ENCODE measurements at places on chromosomes 13 and 19. TPM values are rescaled to one million over a fixed set of nuclear protein-coding genes. Genes with fewer than 3 reads are reported as not detected.

GRCh38 chr19:49430678-49431329 is 5.6 kb downstream of the GFY start:
- no peak overlapping the region for H3K4me3 ChIP-seq
- no peaks in the 10 kb centered on the region for H3K36me3 ChIP-seq
- no peak overlapping the region for H3K27ac ChIP-seq
- DNase-seq, result no peak

The PRX gene
- 4.0 TPM for total RNA-seq

- no peak overlapping the region for H3K4me3 ChIP-seq
- no peaks in the 10 kb centered on the region for H3K4me1 ChIP-seq
- no peaks in the 10 kb centered on the region for H3K36me3 ChIP-seq
Observed at GRCh38 chr13:108225440-108225839, 7.2 kb downstream of the ABHD13 start.

The ZNF440 gene
- 16.9 TPM for total RNA-seq

DNA sequence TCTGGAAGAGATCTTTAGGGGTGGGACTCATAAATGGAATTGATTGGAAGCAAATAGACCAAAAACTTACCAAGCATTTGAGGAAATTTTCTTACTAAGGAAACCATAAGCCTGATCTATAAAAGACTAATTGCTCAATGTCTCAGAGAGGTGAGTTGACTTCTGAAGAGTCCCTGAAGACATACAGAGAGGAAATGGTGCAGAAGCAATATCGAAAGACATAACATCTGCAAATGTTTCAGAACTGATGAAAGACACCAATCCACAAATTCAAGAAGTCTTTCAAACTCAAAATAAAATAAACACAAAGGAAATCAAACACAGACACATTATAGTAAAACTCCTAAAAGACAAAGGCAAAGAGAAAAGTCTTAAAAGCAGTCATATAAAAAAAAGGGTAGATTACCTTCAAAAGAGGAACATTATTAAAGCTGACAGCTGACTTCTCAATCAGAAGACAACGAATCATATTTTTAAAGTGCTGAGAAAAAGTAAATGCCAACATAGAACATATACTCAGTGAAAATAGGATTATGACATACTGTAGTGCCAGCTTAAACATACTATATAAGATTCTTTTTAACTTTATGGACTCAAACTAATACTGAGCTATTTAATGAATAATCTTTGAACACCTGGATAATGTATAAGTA is 45.4 kb upstream of the CALM3 start:
- no peak overlapping the region for H3K27ac ChIP-seq
- no peaks in the 10 kb centered on the region for H3K27me3 ChIP-seq
- no peak overlapping the region for H3K4me3 ChIP-seq
- H3K4me1 ChIP-seq, result no peaks in the 10 kb centered on the region
- no peaks in the 10 kb centered on the region for H3K36me3 ChIP-seq
- DNase-seq, result no peak

The SRRM5 gene
- total RNA-seq, result 0.12 TPM

GRCh38 chr13:93814658-93815057 is 588.1 kb downstream of the GPC6 start:
- no peak for DNase-seq
- H3K27ac ChIP-seq, result no peak overlapping the region
- H3K4me3 ChIP-seq, result no peak overlapping the region
- no peaks in the 10 kb centered on the region for H3K36me3 ChIP-seq

GRCh38 chr19:43470288-43470687 is 4.9 kb upstream of the LYPD3 start:
- DNase-seq, result no peak
- no peak overlapping the region for H3K4me3 ChIP-seq
- peaks cover 3% of the 10 kb centered on the region for H3K4me1 ChIP-seq
- H3K27ac ChIP-seq, result no peak overlapping the region

DNA sequence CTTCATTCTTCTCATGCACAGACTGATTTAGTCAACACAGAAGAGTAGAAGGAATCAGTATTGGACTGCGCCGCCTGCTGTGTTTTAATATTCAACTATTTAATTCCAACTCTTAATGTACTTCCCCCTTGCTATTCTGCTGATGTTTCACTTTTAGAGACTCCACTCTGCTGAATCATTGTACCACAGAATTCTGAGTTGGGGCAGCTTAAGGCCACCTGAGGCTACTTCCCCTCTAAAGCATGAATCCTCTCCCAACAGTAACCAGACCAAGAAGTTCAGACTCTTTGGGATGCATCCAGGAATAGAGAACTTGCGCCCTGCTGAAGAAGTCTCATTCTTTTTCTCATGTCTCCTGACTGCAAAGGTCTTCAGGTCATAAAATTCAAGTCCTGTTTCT is 708.8 kb downstream of the UQCRFS1 start:
- H3K36me3 ChIP-seq, result no peaks in the 10 kb centered on the region
- H3K4me1 ChIP-seq, result no peaks in the 10 kb centered on the region
- no peak overlapping the region for H3K27ac ChIP-seq
- H3K4me3 ChIP-seq, result no peak overlapping the region

The CGB2 gene
- not detected for total RNA-seq

DNA sequence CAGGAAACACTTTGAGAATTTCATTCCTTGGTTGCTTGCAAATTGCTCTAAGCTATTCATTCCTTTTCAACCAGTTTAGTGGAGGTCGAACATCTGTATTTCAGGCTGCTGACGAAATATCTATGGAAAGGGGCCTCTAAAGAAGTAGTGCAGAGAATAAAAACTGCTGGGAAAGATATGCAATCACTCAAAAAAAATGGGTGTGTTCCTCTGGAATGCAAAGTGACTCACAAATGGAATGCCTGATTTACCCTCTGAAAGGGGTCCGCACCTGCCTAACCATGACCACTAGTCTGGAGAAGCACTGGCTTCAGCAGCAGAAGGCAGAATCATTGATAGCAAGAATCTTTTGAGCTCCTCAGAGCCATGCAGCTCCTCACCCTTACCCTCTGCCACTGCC is 129.4 kb downstream of the PCDH9 start:
- DNase-seq, result peak; percentile 65
- no peak overlapping the region for H3K4me3 ChIP-seq
- peaks cover 17% of the 10 kb centered on the region for H3K4me1 ChIP-seq
- no peaks in the 10 kb centered on the region for H3K36me3 ChIP-seq
- H3K27me3 ChIP-seq, result no peaks in the 10 kb centered on the region

DNA sequence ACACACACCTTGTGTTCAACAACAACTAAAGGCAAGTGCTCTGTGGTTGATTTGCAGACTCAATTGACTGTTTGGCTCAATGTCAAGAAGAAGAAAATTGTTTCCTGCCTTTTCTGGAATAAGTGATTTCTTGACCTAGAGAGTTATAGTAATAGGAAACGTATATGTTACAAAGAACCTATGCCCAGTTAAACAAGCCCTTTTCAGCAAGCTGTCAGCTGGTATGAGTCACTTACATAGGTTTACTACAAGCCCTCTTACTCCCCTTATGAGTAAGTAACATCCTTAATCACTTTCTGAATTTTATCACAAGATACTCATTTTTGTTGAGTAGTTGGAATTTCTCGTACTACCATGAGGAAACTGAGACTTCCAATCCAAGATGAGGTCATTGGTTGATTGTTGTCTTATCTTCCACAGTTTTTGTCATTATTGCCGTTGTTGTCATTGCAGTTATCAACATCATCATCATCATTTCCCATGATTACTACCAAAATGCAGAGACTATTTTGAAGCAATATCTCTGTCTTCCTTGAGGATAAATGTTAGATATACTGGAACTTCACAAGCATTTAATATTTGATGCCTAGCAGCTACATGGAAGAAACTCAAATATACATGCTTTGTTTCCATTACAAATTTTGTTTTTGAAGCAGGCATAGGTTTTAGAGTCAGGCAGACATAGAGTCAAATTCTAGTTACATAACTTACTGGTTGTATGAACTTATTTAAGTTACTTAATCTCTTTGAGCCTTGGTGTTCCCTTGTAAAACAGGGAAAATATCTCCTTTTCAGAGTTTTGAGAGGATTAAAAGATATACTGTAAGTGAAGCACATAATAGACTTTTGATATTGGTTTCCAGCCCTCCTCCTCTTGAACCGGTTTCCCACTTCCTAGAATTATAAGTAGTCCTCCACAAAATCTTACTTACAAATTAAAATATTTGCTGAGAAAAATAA is 106.0 kb downstream of the RAP2A start:
- H3K4me3 ChIP-seq, result no peak overlapping the region
- H3K36me3 ChIP-seq, result no peaks in the 10 kb centered on the region
- H3K27ac ChIP-seq, result no peak overlapping the region
- H3K27me3 ChIP-seq, result no peaks in the 10 kb centered on the region
- H3K4me1 ChIP-seq, result no peaks in the 10 kb centered on the region

The CEACAM20 gene
- total RNA-seq, result not detected

The METTL21C gene
- total RNA-seq, result not detected

GRCh38 chr13:98819382-98820010 is 67.0 kb upstream of the SLC15A1 start:
- H3K27me3 ChIP-seq, result no peaks in the 10 kb centered on the region
- H3K27ac ChIP-seq, result no peak overlapping the region
- DNase-seq, result no peak
- no peaks in the 10 kb centered on the region for H3K4me1 ChIP-seq
- peaks cover 68% of the 10 kb centered on the region for H3K36me3 ChIP-seq
- no peak overlapping the region for H3K4me3 ChIP-seq

DNA sequence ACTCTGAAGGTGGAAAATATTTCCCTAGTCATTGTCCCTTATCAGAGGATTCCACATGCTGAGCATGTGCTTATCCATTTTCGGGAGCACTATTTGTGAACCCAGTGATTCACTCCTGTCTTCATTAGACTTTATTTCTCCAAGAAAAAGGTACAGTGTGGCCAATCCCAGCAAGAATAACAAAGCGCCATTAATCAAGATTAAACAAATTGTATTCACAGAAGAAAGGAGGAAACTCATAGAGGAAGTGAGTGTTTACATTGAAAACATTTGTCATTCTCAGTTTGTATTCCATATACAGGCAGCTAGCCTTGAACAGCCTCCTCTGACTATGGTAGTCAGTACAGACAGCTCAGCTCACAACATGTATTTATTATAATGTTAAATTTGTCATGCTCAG is 1669.9 kb upstream of the SPRY2 start:
- H3K36me3 ChIP-seq, result no peaks in the 10 kb centered on the region
- no peak for DNase-seq
- H3K27ac ChIP-seq, result no peak overlapping the region
- H3K4me3 ChIP-seq, result no peak overlapping the region
- peaks cover 9% of the 10 kb centered on the region for H3K4me1 ChIP-seq

The MPND gene
- total RNA-seq, result 3.8 TPM

- no peak overlapping the region for H3K4me3 ChIP-seq
- no peaks in the 10 kb centered on the region for H3K36me3 ChIP-seq
- no peak overlapping the region for H3K27ac ChIP-seq
Observed at GRCh38 chr13:34672631-34673030, 269.4 kb upstream of the NBEA start.

GRCh38 chr13:51331354-51331861 is 8.1 kb upstream of the SERPINE3 start:
- no peaks in the 10 kb centered on the region for H3K27me3 ChIP-seq
- H3K4me3 ChIP-seq, result no peak overlapping the region
- H3K4me1 ChIP-seq, result 0 out of 2 replicates have a peak, but pooled peaks cover 8% of the 10 kb centered on the region
- no peaks in the 10 kb centered on the region for H3K36me3 ChIP-seq

DNA sequence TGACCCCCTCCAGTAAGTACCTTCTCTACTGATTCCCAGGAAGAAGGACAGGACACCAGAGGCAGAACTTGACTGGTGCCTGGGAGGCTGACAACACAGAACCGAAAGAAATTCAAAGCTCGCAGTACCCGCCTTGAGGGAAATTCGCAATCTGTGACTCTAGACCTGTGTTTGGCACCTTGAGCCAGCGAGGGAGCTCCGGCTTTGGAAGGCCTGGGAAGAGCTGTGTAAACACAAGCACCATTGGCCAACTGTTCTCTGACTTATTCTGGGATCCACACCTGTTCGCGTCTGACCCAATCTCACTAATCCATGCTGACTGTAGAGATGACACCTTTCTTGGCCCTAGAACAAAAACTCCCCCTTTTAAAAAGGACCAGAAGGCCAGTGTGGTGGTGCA is 50.7 kb downstream of the CEBPG start:
- no peak overlapping the region for H3K27ac ChIP-seq
- no peaks in the 10 kb centered on the region for H3K27me3 ChIP-seq
- no peak overlapping the region for H3K4me3 ChIP-seq

DNA sequence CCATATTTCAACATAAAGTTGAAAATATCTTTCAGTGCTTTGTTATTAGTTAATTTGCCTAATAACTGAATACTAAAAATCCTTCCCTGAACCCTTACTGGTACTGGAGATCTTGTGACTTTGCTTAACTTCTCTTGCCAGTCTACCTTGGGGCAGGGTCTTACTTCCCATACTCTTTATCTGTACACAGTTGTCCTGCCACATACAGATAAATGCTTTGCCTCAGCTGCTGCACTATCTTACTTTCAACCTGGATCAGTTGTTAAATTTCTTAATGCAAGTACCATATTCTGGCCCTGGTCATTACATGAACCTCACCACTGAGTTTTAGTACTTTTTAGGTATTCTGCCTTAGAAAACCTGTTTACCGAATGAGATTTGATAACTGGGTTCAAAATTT is 107.6 kb downstream of the PIBF1 start:
- H3K27me3 ChIP-seq, result no peaks in the 10 kb centered on the region
- no peak overlapping the region for H3K27ac ChIP-seq
- no peaks in the 10 kb centered on the region for H3K4me1 ChIP-seq
- no peak for DNase-seq

The TSSK6 gene
- total RNA-seq, result 1.8 TPM

GRCh38 chr19:2251106-2252054 is 2.3 kb downstream of the AMH start:
- no peak overlapping the region for H3K27ac ChIP-seq
- no peak for DNase-seq
- H3K36me3 ChIP-seq, result peaks cover 47% of the 10 kb centered on the region
- no peak overlapping the region for H3K4me3 ChIP-seq
- H3K27me3 ChIP-seq, result no peaks in the 10 kb centered on the region

The KLK4 gene
- 0.48 TPM for total RNA-seq

The HCN2 gene
- total RNA-seq, result 0.30 TPM

DNA sequence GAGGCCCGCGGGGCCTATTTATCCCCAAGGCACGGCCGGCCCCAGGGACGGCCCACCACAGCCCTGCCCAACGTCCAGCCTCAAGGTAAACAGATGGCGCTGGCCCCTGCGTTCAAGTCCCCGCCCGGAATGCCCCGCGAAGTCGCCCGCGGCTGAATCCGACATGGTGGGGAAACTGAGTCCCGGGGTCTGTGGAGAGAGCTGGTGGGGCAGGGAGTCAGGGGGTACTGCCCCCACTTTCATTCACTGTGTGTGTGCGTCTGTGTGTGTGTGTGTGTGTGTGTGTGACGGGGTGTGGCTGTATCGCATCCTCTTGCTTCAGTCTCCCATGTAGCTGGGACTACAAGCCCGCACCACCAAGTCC is 192 bp upstream of the COMP start:
- H3K36me3 ChIP-seq, result no peaks in the 10 kb centered on the region
- DNase-seq, result no peak
- no peak overlapping the region for H3K4me3 ChIP-seq
- no peak overlapping the region for H3K27ac ChIP-seq
- H3K4me1 ChIP-seq, result no peaks in the 10 kb centered on the region

The NPAS1 gene
- not detected for total RNA-seq

DNA sequence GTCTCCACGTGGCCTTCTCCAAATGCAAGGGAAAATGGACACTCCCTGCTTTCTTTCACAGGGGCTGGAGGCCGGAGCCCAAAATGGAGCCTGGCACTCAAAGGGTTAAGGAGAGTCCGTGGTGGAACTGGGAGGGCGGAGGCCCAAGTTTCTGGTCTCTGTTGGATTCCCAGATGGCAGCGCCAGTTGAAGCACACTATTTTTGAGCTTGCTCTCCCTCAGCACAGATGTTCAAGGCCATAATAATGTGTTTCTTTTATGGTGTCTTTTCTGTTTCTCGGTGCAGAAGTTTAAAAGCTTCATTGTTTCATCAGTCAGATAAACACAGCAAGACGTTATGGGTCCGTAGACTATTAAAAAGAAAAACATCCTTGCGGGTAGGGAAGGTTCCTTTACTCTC is 67.6 kb downstream of the TNFRSF19 start:
- H3K27me3 ChIP-seq, result no peaks in the 10 kb centered on the region
- H3K4me1 ChIP-seq, result peaks cover 2% of the 10 kb centered on the region
- H3K27ac ChIP-seq, result no peak overlapping the region
- no peak for DNase-seq
